ENCODE measurements at places on chromosomes 5 and 9. TPM values are rescaled to one million over a fixed set of nuclear protein-coding genes. Genes with fewer than 3 reads are reported as not detected.

GRCh38 chr5:177327539-177328522, 16.1 kb upstream of the MXD3 start:
- no peak for DNase-seq

The ADAMTS12 gene
- total RNA-seq = 4.3 TPM

The ABL1 gene
- 62.9 TPM for total RNA-seq

DNA sequence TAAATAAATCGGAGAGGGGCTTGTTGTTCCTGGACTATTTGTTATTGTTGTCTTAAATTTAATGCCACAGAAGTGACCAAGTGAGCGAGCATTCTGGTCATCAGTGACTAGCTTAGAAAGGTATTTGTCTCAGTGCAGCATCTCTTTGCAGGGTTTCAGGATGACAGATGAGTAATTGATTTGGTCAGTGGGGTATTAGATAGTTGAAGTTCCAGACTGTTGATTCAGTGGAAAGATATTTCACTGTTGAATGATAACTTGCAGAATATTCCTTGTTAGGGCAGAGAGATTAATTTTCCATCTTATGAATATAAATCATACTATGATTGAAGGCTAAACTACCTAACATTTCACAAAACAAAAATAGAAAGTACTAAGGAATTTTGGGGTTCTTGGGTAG, 122.4 kb downstream of the TRIO start:
- DNase-seq = no peak

GRCh38 chr5:3116366-3116765, 364.9 kb upstream of the IRX2 start:
- no peak for DNase-seq

The CDH9 gene
- total RNA-seq = not detected

The CBY3 gene
- 3.0 TPM for total RNA-seq

- no peak for DNase-seq
These were observed 284.4 kb downstream of the KDM4C start for GRCh38 chr9:7042124-7042523.

DNA sequence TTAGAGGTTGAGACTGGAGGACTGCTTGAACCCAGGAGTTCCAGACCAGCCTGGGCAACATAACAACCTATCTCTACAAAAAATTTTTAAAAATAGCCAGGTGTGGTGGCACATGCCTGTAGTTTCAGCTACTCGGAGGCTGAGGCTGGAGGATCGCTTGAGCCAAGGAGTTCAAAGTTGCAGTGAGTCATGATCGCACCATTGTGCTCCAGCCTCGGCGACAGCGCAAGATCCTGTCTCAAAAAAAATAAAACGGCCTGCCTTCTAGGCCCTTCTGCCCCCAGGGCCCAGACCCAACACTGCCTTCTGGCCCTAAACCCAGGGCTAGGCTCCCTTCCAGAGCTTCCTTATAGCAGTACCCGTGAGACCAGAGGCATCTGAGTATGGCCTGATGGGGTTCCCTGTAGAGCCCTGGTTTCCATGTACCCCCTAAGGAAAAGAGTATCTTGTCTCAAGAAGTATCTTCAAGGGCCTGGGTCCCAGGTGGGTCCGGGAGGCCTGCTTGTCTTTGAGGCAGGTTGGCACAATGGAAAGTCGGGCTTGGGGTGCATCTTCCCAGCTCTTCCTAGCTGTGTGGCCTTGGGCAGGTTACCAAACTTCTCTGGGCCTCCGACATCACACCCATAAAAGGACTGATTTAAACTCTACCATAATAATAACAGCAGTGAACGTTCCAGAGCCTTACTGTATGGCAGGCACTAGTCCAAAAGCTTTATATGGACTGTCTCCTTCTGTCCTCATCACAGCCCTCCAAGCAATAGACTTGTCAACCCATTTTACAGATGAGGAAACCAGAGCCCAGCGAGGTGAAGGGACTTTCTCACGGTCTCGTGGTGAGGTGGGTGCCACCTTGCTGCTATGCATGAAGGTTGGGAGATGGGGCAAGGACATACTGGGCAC, 9.6 kb downstream of the LRRC8A start:
- no peak for DNase-seq

DNA sequence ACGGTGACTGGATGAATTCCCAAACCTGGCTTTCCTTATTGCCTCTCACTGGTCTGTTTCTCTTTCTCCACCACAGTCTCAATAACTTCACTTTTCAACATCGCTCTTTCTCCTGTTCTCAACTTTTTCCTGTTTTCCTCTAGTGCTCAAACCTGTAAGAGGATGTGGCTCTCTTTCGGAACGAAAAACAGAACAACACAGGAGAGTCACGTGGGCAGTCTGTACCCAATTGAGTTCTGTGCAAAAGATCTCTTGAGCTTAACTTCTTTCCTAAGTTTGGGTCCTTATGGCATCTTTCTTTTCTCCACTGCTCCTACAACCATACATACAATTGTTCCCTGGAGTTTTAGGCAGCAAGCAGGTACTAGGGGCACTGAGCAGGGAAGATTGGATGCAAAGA, 8.9 kb downstream of the HAVCR1 start:
- DNase-seq = no peak

GRCh38 chr5:176184608-176185132, 53.6 kb upstream of the SIMC1 start:
- DNase-seq = no peak

The ACO1 gene
- 50.6 TPM for total RNA-seq

DNA sequence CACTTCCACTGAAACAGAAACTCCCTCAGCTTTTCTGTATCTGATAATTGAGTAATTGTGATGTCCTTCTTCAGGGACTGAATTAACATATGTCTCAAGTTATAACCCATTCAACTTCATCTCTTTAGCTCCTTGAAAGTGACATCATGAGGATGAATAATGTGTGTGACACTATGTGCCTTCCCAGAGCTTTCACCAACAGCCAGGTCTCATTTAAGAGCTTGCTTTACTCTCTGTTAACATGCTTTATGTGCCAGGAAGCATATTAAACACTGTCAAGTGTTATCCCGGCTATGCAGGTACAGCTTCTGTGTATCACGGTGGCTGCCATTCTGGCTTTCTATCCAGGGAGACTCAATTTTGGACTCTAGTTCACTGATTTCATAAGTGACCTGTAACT, 799.9 kb downstream of the CDH12 start:
- no peak for DNase-seq

The STING1 gene
- 58.0 TPM for total RNA-seq

GRCh38 chr5:1349246-1349645, 4.3 kb upstream of the CLPTM1L start:
- DNase-seq = no peak

The VCAN gene
- 70.5 TPM for total RNA-seq

The FOXI1 gene
- not detected for total RNA-seq

- no peak for DNase-seq
These were observed 260.5 kb upstream of the MVB12B start for GRCh38 chr9:126066131-126066530.

GRCh38 chr9:96430377-96430776, 12.2 kb upstream of the ZNF367 start:
- no peak for DNase-seq

The ANKH gene
- total RNA-seq = 16.4 TPM

DNA sequence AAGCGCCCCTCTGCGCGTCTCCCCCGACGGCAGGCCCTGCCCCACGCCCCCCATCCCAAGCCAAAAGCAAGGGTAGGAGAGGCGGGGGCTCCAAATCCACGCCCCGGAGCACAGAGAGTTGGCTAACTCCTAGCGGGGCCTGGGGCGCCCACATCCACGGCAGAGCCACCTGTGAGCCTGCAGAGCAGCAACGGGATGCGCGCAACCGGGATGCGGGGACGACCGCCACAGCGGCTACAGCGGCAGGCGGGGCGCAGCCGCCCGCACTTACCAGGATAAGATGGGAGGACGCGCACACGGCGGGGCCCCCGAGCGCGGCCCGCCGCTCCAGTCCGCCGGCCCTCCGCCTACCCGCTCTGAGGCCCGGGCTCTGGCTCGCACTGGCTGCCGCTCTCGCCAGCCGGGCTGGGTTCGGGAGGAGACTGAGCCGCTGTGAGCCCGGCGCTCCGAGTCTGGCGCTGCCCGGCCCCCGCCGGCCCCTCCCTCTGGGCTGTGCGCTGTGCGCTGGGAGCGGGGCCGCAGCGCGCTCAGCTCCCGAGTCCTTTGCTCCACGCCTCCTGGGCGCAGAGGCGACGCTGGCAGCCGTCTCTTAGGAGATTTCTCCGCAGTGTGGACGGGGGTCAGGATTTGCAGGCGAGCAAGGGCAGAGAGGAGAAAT, at the start of gene SLC24A2:
TSS of gene SLC24A2 (minus strand) at position 424 of the 658 bp plus-strand sequence.
- no peak for DNase-seq

The PDLIM4 gene
- 118 TPM for total RNA-seq

The ATP10B gene
- not detected for total RNA-seq

The GRIA1 gene
- not detected for total RNA-seq

The SH3RF2 gene
- 4.0 TPM for total RNA-seq

DNA sequence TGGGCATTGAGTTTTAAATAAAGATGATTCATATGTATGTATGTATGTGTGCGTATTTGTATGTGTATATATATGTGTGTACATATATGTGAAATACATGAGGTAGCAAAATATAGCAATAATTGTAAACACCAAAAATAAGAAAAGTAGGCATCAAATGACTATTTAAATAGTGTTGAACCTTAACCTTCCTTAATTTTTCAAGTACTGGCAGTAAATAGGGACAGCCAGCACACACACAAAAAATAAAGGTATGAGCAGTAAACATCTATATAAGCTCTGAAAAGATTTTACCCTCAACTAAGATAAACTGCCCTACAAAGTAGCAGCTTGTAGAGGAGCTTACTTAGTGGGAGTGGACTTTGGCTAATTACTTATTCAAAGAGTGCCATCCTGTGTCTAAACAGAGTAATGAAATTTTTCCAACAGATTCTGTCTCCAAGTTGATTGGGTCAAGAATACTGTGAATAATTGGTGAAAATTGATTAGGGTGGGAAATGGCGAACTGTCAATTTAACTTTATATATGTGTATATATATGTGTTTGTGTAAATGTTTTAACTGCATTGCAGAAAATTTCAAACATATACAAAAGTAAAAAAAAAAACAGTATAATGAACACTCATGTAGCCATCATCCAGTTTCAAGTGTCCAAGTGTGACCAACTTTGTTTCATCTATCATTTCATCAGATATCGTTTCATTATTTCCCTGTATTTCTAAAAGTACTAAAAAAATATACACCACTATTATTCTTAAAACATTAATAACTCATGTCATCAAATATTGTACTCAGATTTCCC, 2.0 kb upstream of the ADAMTS6 start:
- DNase-seq = no peak

- DNase-seq = no peak
These were observed 14.0 kb upstream of the TNIP1 start for GRCh38 chr5:151094852-151095245.

- no peak for DNase-seq
These were observed 186.1 kb upstream of the ADAMTS16 start for GRCh38 chr5:4954048-4954447.

GRCh38 chr5:114612406-114612805, 250.5 kb downstream of the KCNN2 start:
- DNase-seq = no peak

DNA sequence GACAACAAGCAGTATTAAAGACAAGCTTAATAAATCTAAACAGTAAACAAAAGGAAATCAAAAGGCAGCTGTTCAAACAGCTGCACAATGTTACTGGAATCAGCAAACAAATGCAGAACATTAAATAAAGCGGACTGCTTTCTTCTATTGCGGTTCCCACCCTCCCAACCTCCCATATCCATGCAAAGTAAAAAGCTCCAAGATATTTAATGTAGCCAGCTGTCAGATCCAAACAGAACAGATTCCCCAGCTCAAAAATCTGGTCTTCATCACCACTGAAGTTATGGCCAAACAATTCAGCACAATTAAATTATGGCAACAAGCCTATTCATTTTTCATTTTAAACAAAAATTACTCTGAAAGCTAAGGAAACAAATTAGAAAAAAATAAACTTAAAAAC, 75.9 kb downstream of the SLC38A9 start:
- DNase-seq = no peak

The LCN12 gene
- total RNA-seq = not detected

GRCh38 chr9:130215341-130216119, 43.3 kb downstream of the NCS1 start:
- no peak for DNase-seq

The IGIP gene
- 3.0 TPM for total RNA-seq

The SYNPO gene
- total RNA-seq = 123 TPM

The RORB gene
- not detected for total RNA-seq

DNA sequence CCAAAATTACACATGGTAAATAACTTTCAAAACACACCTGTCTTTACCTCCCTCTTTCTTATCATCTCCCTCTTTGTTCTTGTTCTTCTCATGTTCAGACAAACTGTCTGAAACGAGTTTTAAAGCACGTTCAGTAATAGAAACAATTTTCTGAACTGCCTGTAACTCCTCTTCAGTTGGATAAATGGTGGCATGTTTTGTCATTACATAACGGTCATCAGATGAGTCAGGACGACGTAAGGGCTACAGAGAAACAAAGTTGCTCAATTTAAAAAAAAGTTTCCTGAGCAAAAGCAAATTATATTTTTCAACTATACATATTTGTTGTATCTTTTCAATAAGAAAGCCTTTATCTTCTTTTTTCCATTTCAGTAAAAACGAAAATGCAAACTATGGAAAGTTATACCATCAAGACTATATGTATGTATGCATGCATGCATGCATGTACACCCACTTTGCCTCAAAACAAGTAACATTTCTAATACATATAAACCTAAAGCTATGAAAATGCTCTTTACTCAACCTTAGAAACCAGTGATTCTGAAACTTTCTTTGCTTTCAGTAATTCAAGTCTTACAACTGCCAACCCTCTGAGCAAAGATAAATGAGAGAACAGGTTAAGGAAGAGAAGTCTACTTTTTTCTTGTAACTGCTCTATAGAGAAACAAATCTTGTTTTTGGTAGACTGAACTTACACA, 56.0 kb downstream of the ZFR start:
- no peak for DNase-seq

GRCh38 chr5:173940269-173940668, 48.7 kb upstream of the C5orf47 start:
- no peak for DNase-seq

The SPATA31A1 gene
- total RNA-seq = not detected
